ENCODE measurements at places on chromosomes 16 and 17.

DNA sequence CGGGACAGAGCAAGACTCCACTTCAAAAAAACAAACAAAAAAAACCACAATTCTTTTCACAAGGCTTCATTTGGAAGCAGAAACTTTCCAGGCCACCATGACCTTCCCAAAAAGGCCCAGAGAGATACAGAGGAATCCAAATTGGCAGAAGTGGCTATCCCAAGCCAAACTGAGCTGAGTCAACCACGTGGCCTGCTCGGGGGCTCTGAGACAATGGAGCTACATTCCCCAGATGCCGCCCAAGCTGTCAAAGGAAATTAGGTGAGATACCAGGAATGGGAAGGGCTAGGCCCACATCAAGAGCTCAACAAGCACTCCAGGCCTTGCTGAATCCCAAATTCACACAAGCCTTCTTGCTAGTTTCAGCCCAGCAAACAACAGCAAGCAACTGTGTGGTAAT lies 5.7 kb upstream of the EXOSC6 start:
- DNase-seq, result peak; percentile 26

DNA sequence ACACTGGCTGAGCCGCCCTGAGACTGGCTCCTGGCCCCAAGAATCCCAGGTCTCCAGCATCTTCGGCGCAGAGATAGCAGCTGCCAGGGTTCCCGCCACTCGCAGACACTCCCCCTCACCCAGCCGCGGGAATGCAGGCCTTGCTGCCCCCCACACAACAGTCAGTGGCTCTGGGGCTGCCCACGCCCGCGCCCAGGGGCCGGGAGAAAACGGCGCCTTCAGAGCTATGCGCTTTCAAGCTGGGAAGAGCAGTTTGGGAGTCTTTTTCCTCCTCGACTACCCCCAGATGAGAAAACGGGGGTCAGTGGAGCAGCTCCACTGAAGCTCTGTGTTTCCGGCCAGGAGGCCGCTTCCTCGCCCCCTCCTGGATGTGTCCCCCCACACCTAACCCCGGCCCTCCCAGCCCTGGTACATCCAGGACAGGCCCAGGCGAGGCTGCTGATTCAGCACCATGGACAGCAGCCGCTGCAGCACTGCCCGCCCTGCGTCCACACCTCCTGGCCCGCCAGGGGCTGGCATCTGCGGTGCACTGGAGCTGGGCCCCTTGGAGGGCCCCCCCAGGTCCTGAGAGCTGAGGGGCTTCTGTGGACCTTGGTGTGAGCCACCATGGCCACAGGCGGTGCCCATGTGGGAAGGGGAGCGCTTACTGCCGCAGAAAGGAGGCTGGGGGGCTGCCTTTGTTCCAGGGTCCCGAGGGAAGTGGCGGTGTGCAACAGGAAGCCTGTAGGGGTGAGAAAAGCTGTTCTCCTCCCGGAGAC lies 35.7 kb downstream of the CACNA1H start:
- DNase-seq, result peak; percentile 46

DNA sequence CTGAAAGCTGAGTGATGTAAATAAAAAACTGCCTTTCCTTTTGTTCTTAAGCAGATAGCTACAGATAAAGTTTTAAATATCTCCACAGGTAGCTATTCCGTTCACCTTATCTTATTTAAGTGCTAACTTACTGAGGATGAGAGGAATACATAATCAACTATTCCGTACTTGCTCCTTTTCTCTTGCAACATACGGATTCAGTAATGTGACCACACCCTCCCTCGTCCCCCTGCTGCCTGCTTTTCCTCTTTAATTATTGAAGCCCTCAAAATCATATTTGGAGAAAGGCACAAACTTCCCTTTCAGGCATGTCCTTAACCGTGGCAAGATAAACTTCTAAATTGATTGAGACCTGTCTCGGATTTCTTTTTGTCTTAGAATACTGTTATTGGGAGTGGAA lies 101.4 kb downstream of the MAP2K4 start:
- no peak for DNase-seq

- DNase-seq, result peak; percentile 18
Observed at GRCh38 chr17:21124086-21124485, 2.7 kb upstream of the DHRS7B start.

GRCh38 chr17:64661976-64662773 lies at the start of gene SMURF2:
Gene SMURF2 (minus strand): TSS chr17:64662307. CDS start chr17:64661880, 427 bp downstream.
- DNase-seq, result peak; percentile 57

- DNase-seq, result peak; percentile 99
Observed at GRCh38 chr17:1060991-1061390, 64.1 kb downstream of the TIMM22 start.
